ENCODE measurements at places on chromosomes 2 and 18.

DNA sequence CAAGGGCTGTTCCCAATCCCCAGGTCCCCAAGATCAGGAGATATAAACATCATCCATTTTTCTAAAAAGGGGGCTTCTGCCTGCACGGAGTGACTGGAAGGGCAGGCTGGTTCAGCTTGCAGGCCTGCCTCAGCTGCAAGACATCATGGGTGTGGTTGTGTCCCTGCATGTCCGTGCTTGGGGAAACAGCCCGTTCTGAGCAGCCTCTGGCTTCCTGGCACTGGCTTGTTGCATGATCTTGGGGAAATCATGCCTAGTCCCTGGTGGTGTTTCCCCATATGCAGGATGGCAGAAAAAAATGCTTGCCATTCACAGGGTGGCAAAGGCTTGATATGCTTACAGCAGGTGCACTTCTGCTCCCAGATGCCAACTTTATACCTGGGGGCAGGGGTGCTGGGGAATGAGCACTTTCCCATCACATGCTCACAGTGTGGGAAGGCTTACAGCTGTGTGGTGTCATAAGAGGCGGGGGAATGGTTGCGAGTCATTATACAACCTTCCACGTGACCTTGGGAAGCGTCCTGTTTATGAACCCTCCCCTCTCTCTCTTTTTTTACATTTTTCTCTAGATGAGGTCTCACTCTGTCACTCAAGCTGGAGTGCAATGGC is 7.2 kb downstream of the PCARE start:
- DNase-seq: no peak

DNA sequence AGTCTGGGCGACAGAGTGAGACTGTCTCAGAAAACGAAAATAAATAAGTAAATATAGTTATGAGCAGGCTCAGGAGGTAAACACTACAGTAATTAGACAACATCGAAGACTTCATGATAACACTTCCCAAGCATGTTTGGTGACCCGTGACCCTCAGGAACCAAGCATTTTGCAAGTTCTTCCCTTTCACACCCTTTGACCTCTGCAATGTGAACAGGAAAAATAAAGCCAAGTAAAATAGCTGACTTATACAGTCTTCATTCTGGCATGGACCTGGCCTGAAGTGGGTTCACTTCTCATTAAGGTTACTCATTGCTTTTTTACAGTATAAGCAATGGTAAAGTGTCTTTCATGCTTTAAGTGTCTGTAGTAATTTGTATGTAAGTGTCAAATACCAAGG is 15.3 kb upstream of the TGIF1 start:
- DNase-seq: no peak

- no peak for DNase-seq
Measured at GRCh38 chr2:174730698-174731018, 33.6 kb downstream of the CHRNA1 start.

DNA sequence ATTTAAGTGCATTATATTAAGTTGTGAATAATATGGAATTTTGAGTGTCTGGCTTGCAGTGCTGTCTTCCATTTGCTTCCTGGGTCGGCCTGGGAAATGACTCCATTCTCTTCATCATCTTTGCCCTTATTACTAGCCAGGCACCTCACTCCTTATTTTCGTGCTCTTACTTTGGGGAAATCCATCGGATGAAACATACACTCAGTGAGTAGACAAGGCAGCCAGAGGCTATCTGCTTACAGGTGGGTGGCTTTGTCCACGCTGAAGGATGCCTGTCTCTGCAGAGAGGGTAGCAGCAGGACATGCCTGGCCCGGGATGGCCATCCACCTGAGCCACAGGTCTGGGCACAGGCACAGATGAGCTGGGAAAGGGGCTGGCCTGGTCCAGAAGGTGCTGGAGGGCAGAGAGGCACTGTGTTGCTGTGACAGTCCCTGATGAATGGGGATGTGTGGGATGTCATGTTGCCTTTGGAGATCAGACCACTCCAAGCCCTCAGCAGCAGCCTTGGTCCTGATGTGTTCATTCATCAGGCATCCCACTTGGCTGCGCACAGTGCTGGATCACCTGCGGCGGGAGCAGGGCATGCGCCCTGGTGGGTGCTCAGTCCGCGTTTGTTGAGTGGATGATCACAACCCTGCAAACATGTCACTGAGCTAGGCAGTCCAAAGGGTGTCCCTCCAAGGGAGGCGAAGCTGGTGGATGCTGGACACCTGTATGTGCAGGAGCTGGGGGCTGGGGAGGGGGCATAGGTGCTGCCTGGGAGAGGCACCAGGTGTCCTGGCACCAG is 236.0 kb downstream of the LDLRAD4 start:
- DNase-seq: no peak

DNA sequence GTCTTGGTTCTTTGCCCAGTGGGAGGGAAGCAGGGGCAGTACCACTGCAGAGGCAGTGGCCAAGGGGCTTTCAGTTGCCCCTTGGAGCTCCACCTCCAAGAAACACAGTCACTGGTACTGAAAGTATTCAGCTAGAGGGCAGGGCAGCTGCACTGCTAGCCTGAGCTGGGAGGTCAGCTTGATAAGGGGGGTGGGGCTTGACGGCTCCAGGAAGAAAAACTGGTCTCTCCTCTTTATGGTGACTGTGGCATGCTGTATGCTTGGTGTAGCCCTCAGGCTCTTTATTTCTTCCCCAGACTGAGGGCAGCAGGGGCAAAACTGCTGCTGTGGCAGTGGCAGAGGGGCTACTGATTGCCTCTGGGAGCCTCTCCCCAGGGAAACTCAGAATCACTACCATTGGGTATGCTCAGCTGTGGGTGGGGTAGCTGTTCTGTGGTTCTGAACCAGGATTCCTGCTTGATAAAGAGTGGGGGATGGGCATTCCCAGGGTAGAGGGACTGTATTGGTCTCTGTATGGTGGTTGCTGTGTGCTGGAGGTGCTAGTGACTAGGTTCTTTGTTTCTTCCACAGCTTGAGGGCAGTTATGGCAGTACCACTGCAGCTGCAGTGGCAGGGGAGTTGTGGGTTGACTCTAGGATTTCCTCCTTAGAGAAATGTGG is 134.6 kb upstream of the SCN7A start:
- DNase-seq: no peak

DNA sequence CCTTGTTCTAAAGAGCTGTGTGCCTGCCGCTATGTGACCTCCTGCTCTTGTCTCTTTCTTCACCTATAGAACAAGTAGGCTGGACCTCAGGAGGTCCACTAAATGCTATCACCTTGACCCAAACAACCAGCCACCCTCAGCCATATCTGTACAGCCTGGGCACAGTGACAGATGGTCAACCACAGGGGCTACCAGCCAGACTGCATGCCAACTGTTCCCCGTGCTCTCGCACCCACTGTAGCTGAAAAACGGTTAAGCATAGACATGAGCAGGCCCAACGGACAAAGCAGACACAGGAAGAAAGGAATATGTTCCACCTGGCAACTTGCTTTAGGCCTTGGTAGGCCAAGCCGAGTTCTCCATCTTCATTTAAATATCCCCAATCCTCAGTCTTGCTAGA is 43.2 kb upstream of the ACAA2 start:
- no peak for DNase-seq

DNA sequence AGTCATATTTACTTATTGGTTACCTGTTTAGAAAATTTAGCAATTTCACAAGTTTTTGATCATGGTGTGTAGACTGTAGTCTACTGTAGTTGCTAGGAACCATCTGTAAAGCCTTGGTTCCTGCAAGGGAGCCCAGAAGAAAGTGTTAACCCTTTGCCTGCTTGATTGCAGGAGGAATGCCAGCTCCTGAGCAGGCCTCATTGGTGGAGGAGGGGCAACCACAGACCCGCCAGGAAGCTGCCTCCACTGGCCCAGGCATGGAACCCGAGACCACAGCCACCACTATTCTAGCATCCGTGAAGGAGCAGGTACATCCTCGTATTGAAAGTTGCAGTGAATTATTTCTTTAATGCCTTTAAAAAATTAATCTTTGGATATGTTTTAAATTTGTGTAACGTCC is 76.3 kb downstream of the PKP4 start:
- no peak for DNase-seq

GRCh38 chr2:173851141-173851641 is 114.0 kb downstream of the SP3 start:
- DNase-seq: no peak

- no peak for DNase-seq
Measured at GRCh38 chr18:10475654-10476291, 21.3 kb downstream of the APCDD1 start.

DNA sequence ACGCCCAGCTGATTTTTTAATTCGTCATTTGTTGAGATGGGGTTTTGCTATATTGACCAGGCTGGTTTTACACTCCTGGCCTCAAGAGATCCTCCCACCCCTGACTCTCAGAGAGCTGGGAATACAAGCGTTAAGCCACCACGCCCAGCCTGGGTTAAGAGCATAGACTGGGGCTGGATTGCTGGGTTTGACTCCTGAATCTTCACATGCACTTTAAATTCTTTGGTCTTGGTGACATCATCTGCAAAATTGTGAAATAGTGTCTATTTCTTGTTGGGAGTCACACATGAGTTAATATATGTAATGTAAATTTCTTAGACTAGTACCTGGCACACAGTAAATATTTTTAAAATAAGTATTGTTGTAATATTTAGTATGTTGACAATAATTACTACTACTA is 257.4 kb downstream of the DOK6 start:
- no peak for DNase-seq

DNA sequence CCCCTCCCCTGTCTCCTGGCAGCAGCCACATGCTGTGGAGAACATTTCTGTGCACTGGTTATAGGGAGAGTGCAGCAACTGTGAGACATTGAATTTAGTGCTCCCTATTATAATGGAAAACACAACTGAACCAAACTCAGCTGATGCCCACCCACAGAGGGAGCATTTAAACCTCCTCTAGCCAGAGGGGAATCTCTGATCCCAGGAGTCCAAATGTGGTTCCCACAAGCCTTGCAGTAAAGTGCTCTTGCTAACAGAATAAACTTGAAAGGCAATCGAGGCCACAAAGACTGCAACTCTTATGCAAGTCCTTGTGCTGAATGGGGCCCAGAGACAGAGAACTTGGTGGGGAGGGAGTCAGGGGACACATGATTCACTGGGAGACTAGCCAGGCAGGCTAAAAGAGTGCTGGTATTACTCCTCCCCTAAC is 638.8 kb upstream of the VRK2 start:
- no peak for DNase-seq

- no peak for DNase-seq
Measured at GRCh38 chr18:46310258-46310657, 206.1 kb downstream of the HAUS1 start.

DNA sequence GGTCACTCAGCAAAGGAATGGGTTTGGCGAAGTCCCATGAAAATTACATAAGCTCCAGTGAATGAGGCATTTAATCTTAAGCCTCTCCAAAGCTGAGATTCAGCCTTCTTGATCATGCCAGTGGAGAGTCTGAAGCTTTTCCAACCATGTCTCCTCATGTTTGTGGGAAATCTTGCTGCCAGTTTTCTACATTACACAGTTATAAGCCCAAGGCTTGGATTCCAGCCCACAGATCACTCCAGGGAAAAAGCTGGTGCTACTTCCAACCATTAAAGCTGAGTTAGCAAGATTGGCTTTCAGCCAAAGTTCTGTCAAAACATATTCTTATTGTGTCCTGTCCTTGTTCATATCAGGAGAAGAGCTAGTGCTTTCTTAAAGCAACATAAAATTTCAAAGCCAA is 293.8 kb downstream of the LRRTM4 start:
- no peak for DNase-seq

- no peak for DNase-seq
Measured at GRCh38 chr2:19577723-19578122, 219.3 kb upstream of the OSR1 start.

GRCh38 chr2:141035846-141036420 is 1094.9 kb downstream of the LRP1B start:
- no peak for DNase-seq

DNA sequence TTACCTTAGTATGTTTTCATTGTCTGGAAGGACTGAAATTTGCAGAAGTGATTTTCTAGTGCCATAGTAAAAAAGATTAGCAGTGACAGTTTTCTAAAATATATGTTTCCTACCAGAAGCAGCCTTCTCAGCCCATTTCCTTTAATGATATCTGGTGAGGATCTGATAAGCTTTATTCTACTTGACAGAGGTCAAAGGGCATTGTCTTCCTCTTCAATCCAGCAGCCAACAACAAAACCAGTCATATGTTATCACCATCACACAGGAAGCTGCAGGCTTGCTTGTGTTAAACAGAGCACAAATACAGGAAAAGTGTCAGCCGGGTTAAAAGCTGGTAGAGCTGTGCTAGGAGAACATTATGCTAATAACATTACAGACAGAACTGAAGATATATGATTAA is 35.6 kb upstream of the ZSWIM2 start:
- no peak for DNase-seq

- peak; percentile 89 for DNase-seq
Measured at GRCh38 chr2:120735746-120736170, at the start of gene GLI2. TSS of gene GLI2 (plus strand) at chr2:120735868. CDS start at chr2:120797321, 61,453 bp downstream.

GRCh38 chr2:16566701-16567100 is 98.9 kb downstream of the CYRIA start:
- DNase-seq: no peak

DNA sequence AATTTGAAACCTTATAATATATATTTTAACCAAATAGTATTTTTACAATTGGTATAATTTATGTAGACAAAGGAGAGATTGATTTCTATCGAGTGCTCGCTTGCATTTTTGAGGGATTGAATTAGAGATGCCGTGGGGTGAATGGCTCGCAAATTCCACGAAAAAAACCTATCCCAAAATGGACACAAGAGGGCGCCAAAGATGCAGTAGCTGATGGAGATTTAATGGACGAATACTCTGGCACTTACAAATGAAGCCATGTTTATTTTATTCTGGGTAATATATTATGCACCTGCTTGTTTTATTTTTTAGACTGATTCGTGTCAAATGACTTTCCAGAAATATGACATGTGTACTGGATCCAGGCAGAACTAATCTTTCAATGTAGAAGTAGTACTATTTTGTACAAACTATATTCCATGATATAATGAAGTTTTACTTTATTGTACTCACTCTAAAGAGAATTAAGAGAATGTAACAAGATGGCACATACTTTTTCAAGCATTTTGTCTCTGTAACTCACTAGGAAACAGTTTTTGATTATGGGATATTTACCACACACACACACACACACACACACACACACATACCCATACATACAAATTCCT is 505.4 kb downstream of the PLCL1 start:
- peak; percentile 67 for DNase-seq

- DNase-seq: no peak
Measured at GRCh38 chr2:61167579-61167978, 5.6 kb downstream of the C2orf74 start.

GRCh38 chr2:53960476-53960875 is 10.3 kb downstream of the PSME4 start:
- DNase-seq: no peak

DNA sequence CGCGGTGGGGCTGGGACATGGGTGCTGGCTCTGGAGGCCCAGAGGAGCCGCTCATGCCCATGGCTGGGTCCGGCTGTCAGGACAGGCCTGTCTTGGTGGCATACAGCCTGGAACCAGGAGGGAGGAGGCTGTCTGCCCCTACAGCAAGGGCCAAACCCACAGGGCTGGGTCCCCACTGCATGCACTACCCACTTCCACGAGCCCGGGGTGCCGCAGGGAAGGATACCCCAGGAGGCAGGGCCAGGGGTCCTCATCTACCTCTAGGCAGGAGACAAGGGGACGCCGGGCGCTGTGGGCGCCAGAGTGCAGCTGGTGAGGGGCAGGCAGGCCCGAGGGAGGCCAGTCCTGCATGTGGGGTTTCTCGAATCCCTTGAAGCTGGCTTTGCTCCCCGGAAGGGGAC is 95.1 kb upstream of the GPC1 start:
- DNase-seq: no peak

- no peak for DNase-seq
Measured at GRCh38 chr2:170500770-170501169, 214.4 kb upstream of the SP5 start.

- DNase-seq: no peak
Measured at GRCh38 chr2:107984707-107985106, 1.6 kb upstream of the SLC5A7 start.

GRCh38 chr18:30929718-30930117 is 112.8 kb downstream of the DSC3 start:
- no peak for DNase-seq
